ENCODE measurements at places on chromosomes 2 and 18.

- no peak for DNase-seq
Measured at GRCh38 chr2:157809212-157809611, 66.9 kb downstream of the ACVR1 start.

GRCh38 chr2:225416616-225417367 is 17.3 kb downstream of the NYAP2 start:
- no peak for DNase-seq

DNA sequence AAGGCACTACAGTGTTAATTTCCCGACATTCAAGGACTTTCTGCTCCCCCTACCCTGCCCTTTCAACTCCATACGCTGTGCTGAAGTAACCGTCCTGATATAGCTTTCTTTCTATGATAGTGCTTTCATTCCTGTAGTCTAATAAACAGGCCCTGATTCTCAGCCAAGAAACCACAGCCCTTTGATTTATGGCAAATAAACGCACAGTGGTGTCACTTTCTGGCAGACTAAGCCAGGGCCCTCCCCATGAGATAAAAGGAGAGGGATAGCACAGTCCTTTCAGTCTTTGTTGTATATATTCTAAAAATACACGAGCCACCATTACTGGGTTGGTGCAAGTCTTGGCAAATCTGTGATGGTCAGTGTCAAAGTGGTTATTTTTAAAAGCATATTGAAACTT is 291.2 kb downstream of the ALPK2 start:
- DNase-seq = no peak

DNA sequence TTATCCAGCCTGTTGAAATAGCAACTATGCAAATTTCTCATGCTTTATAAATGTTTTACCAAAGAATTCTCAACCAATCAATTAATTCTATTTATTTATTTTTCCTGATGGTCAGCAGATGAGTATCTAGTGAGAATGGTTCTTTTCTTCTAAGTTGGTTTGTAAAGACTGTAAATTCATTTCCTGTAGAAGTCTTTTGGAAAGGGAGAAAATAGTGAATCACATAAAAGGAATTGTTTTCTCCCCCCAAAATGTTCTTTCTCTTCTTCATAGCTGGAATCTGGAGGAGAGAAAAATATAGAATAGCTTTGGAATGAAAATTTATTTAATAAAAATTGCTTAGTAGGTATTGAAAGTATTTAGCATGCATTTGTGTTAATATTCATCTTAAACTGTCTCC is 836.1 kb upstream of the ZEB2 start:
- no peak for DNase-seq

DNA sequence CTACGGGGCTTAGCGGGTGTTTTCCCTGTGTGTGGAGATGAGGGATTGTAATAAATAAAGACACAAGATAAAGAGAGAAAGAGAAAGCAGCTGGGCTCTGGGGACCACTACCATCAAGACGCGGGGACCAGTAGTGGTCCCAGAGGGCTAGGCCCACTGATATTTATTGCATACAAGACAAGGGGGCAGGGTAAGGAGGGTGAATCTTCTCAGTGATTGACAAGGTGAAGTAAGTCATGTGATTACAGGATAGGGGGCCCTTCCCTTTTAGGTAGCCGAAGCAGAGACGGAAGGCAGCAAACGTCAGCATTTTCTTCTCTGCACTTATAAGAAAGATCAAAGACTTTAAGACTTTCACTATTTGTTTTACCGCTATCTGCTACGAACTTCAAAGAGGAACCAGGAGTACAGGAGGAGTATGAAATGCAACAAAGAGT is 4.5 kb upstream of the GAL3ST2 start:
- DNase-seq = peak; percentile 63

DNA sequence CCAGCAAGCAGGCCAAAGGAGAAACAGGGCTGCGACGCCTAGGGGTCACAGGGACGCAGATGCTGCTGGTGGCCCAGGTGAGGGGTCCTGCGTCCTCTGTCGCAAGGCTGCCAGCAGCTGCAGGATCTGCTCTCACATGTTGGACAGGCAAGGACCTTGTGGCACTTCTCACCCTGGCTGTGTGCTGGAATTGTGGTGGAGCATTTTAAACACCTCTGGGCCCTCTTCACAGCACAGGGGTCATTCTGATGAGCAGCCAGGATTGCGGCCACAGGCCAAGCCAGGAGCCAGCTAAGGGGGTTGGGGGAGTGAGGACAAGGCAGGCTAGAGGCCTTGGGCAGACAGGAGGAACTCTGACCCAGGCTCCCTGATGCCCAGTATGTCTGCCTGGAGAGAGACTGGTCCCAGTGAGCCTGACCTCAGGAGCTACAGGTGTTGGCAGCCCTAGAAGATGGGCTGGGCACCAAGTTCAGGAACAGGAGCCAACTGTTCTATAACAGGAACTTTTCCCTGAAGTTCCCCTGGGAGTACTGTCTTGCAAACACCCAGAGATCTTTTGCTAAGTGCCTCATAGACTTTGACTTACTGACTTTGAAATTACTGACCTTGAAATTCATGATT is 40.2 kb downstream of the EFR3B start:
- DNase-seq = no peak

DNA sequence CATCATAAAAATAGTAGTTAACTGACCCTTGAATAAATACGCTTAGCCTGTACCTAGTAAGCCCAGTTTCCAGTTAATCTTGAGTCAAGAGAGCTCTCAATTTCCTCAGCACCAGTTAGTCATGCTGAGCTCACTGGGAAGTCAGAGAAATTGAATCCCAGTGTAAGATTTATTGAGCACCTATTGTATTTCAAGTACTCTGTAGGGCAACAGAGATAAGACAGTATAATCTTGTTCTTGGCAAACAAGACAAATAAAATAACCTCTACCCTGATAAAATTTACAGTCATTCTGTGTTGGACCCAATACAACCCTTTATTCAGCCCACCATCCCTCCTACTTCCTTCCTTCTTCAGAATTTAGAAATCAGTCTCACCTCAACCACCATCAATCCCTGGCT is 71.9 kb upstream of the NRP2 start:
- DNase-seq = no peak

DNA sequence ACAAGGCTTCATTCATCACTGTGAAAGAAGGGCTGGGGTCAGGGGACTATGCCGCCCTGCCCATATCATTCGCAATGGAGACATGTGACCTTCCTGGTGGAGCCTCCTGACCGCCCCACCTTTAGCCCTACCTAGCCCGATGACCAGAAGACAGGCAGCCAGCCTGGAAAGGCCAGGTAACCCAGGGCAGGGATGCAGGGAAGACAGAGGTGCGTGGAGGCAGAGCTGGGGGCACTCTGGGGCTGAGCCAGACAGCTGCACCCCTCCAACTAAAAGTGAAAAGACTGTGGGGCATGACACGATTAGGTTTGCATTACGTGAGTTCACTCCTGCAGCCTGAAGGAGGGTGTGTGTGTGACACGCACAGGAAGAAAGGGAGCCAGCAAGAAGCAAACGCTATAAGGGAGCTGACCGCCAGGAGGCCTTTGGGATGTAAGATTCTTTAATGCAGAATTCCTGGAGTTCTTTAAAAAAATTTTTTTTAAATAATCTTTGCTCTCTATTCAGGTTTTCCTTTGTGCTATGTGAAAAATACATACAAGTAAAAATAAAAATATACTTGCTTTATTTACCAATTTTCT is 3.7 kb upstream of the HES6 start:
- no peak for DNase-seq

- DNase-seq = no peak
Measured at GRCh38 chr2:236776206-236776605, 206.6 kb downstream of the ACKR3 start.

DNA sequence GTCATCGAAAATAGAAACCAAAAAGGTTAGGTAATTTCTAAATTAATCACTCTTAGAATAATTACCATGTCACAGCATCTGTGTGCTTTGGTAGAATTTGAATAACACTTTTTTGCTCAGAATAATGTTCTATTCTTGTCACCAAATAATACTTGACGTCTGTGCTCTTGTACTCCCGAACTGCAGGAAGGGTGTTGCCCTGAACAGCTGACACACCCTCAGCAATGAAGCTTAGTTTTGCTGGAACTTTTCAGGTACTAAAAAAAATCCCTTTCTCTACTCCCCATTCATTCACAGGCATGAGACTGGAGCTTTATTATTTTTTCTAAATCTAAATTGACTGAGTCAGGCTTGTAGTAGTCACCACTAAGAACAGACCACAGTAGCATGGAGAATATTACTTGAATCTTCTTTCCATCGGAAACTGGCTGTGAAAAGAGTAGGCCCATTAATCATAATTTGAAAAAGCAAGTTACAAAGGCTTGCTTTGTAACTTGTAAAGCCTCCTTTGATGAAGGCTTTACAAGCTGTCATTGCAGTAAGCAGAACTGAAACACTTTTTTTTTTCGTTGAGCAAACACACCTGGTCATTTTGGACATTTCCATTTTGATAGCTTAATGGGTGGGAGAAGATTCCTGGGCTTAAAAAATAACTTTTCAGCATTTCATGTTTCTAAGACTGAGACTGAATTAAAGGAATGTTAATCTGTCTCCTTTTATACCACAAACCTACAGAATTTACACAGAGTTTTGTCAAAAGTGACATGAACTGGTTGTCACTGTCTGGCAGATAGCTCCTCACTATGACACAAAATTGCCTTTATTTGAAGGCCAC is 70.3 kb upstream of the PELI1 start:
- peak; percentile 62 for DNase-seq

Data from activated naive CD4-positive, alpha-beta T cell treated with anti-CD3 and anti-CD28 coated beads for 36 hours (primary cell).